ENCODE measurements at places on chromosomes 12 and 14.
A peak's percentile ranks its signal among the peaks of the same experiment; 100 is the strongest.

DNA sequence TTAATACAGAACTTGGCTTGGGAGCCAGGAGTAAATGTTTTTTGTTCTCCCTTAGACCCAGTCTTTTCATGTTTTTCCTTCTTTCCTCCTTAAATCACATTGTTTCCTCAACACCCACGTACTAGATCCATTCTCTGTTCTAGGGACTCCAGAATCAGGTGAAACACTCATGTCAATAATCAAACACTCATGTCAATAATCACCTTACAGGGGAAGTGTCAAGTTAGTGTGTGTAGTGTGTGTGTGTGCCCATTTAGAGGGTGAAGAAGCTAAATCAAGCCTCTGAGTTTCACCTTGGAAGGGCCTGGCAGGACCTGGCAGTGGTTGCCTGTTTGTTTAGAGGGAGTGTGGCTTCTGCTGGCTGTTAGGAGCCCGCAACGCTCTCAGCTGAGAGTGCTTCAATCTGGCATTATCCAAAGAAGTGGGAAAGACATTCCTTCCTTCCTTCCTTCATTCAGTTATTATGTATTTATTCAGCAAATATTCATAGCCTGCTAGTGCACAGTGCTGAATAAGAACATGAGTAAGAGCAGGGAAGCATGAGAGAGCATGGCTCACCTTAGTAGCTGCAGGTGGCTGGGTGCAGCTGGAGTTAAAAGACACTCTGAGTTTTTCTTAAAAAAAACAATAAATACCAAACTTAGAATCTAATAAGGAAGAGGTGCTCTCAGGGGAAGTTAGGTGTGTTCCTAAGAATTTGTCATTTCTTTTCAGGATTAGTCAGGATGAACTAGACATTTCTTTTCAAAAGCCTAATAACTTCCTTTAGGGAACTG, 17.6 kb upstream of the EID3 start:
- DNase-seq: no peak

DNA sequence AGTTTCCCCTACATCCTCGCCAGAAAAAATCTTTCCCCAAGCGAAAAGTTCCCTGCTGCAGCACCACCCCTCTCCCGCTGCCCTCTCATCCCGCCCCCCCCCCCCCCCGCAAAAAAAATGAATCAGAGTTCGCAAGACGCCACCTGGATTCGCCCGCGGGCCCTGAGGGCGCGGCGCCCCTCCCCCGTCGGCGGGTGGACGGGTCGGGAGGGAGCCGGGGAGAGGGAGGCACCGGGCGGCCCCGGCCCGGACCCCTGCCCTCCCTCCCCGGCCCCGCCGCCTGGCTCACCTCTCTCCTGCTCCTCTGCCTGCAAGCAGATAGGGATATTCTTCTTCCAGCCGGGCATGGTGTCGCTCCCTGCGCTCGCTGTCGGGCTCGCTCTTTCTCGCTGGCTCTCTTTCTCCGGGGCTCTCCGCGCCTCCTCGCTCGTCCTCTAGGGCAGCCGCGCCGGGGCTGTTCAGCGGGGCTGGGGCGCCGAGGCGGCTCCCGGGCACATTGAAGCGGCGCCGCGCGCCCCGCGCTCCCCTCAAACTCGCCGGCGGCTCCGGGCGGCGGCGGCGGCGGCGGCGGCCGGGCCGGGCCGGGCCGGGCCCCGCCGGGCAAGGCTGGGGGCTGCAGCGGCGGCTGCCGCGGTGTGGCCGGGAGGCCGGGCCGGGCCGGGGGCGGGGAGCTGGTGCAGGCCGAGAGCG, 200.3 kb upstream of the CAND1 start:
- DNase-seq: no peak

- no peak for DNase-seq
These were observed 932.3 kb downstream of the FLRT2 start for GRCh38 chr14:86462193-86462753.

GRCh38 chr12:27818401-27818918, 38.4 kb upstream of the MANSC4 start:
- no peak for DNase-seq

DNA sequence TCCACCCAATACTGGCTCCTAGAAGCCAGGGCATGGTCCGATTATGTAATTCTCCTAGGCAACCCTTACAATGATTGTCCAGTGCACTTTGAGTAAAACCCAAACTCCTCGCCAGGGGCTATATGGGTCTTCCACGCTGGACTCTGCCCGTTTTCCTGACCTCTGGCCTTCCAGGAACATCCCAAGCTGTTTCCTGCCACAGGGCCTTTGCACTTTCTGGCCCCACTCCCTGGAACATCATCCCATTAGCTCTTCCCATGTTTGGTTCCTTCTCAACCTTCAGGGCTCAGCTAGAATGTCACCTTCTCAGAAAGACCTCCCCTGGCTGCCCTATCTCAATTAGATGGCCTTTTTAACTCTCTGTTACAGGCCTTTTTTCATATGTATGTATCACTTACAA, 85.4 kb downstream of the IRF2BPL start:
- DNase-seq: no peak

DNA sequence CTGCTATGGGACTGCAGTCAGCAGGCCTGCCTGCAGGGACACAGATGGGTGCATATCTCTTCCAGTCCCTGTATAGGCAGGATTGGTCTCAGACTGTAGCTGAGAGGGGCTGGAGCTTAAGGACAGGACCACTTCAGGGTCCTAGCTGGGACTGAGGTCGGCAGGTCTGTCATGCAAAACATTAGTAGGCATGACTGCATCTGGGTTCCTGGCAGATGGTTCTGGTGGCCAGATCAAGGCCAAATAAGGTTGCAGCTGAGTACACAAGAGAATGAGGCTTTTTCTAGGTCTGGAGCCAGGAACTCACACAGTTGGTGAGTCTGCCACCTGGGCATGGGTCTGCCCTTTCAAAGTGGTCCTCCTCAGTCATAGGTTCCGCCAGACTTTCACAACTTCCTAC, 155.8 kb downstream of the TPH2 start:
- DNase-seq: no peak

GRCh38 chr12:18703321-18703720, 34.5 kb downstream of the PLCZ1 start:
- no peak for DNase-seq

GRCh38 chr12:98227162-98227561, 288.2 kb upstream of the TMPO start:
- no peak for DNase-seq

DNA sequence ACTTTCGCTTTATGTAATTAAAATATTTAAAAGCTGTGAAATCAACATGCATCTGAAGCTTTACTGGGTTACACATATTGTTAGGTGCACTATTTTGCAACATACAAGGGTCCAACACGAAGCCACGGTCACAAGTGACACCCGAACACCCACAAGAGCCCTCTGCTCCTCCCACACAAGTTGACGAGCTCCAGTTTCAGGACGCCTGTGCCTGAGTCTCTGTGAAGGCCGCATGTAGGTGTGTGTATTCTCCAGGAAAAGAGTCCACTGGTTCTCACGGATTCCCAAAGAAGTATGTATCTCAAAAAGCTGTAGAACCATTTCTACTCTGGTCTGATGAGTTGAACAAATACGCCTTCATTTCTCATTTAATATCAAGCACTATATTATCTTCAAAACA, 12.0 kb downstream of the SLC15A4 start:
- no peak for DNase-seq

DNA sequence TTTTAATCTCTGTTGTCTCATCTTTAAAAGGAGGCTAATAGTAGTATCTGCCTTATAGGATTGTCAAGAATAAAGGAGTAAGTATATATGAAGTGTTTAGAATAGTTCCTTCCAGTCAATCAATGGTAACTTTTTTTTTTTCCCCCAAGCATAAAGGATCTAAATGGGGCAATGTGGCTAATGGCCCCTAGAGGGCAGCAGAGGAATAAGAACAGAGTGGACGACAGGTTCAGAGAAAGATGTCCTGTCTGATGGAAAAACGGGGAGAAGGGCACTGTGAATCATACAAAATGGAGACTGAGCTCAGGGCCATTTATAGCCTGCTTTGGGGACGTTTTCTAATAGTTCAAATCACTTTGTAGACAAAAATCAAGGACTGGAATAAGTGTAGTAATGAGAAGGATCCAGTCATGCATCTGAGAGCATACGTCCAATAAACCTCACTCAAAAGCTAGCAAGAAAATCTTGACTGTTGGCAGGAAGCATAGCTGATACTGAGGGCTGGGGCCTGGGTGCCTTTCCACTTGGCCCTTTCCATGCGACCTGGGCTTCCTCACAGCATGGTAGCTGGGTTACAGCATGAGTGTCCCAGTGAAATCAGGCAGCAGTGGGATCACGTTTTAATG, 51.3 kb downstream of the IFNG-AS1 start:
- DNase-seq: peak; percentile 25

GRCh38 chr14:92236243-92236900, 86.6 kb upstream of the SLC24A4 start:
- DNase-seq: no peak

DNA sequence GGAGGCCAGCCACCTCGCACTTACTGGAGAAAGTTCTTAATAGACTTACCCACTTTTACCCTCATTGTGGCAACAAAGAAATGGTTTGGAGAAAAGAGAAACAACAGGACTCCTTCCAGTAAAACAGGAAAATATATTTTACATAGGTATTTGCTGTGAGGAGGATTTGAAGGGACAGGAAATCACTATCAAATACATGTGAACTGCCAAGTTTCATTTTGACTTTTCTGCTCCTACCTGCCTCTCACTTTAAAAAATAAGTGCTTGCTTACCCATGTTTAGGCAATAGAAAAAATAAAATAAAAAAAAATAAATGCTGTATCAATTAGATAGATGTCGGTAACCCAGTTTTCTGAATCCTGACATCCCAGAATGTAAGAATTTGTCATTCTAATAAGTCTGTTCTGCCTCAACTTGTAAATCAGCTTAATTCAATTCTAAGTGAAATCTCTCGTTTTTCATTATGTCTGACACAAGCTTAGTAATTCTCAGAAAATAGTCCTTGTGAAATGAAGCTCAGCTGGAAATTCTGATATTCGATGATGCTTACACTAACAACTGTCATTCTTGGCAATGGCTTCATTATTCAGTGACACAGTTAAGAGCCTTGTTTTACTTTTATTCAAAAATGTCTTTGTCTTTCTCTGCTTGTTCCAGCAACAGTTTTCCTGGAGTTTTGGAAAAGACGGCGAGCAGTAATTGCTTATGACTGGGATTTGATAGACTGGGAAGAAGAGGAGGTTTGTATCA, 131.3 kb downstream of the SLC5A8 start:
- DNase-seq: no peak

- DNase-seq: no peak
These were observed 254.0 kb upstream of the STXBP6 start for GRCh38 chr14:25303934-25304333.

DNA sequence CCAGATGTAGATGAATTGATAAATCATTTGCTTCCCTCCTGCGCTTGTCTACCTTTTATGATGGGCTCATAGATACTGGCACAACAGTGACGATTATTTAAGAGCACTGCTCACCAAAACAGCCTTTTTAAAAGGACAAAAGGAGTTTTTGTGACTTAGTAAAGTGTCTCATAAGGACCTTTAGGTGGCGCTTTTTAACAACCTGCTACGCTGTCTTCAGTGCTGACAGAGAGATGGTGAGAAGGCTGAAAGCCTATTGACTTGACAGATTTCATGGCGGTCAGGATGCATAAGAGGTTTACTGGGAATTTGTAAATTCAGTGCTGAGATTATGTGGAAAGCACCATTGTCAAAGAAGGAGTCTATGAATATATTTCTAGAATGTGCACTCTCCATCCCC, 87.6 kb downstream of the SLC15A5 start:
- DNase-seq: no peak

- DNase-seq: no peak
These were observed 81.0 kb downstream of the PTPN21 start for GRCh38 chr14:88473791-88474190.

- no peak for DNase-seq
These were observed 76.8 kb downstream of the HSD17B6 start for GRCh38 chr12:56839915-56840325.

DNA sequence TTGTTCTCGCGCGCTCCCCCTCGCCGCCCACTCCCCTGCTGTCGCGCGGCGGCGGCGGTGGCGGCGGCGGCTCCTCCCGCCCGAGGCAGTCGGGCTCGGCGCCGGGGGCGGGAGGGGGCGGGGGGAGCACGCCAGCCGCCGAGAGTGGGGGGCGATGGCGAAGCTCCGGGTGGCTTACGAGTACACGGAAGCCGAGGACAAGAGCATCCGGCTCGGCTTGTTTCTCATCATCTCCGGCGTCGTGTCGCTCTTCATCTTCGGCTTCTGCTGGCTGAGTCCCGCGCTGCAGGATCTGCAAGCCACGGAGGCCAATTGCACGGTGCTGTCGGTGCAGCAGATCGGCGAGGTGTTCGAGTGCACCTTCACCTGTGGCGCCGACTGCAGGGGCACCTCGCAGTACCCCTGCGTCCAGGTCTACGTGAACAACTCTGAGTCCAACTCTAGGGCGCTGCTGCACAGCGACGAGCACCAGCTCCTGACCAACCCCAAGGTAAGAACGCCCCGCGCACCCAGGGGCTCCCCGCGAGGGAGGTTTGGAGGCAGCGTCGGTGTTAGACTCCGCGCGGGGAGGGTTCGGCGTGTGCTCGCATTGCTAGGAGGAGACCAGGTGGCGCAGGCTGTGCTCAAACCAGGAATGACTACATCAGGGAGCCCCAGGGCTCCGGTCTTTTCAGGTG, 629 bp downstream of the KCNMB4 start:
- DNase-seq: peak; percentile 21

DNA sequence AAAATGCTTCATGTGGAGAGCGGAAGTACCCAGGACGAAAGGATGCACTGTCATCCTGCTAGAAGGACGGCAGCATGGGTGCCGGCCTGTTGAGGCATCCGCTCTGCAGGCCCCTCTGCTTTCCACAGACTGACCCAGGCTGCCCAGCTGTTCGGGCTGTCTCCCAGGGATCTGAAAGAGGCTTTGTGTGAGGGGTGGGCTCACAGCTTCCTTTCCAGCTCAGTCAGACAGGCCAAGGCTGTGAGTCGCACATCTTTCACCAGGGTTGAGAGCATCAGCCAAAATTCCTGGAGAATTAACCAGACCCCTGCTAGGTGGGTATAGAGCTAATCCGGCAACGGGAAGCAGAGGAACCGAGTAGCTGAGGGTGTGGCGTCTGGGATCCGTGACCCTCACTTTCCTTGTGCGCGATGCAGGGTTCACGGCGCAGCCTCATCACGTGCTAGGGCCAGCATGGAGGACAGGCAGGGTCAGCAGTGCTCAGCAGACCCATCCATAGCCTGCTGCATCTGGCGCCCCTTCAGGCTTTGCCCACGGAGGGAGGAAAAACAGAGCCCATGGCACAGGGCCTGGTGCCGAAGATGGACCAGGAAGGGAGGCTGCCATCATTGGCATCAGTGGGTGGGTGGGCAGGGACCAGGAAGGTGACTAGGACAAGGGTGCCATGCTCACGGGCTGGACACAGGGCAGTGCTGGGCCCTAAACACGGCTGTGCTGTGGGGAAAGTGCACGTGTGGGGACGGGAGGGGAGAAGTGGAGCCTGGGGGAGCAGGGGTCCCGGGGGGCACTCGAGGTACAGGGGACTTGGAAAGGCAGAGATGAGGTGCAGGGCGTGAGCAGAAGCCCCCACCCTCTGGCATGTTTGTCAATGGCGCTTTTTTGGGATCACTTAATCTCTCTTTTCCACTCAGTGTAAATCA, 9.2 kb upstream of the SIVA1 start:
- DNase-seq: no peak

DNA sequence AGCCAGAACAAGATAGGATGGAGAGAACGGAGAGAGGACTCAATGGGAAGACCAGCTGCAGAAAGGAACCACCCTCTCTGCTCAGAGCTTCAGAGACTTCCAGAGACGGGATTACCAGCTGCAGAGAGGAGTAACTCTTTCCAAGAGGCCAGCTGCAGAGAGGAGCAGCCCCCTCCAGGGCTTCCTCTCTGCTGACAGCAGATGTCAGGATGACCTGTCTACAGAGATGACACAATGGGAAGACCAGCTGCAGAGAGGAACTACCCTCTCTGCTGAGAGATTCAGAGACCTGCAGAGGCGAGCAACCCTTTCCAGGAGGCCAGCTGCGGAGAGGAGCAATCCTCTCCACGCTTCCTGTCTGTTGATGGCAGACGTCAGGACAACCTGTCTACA, 61.8 kb downstream of the KLRG1 start:
- DNase-seq: no peak
